H4 (cell line): ENCODE measurements at places on chromosomes 2 and 18. TPM values are rescaled to one million over a fixed set of nuclear protein-coding genes. Genes with fewer than 3 reads are reported as not detected.

Gene ALPP
- total RNA-seq = 1.4 and 1.5 TPM in 2 replicates

Gene TBR1
- total RNA-seq = 0.02 TPM in 1 of 2 replicates, not detected in the other

Gene IFIH1
- 15.8 and 18.6 TPM in 2 replicates for total RNA-seq

Gene TMEM200C
- 0.31 and 0.35 TPM in 2 replicates for total RNA-seq

Gene EPAS1
- 30.5 and 31.6 TPM in 2 replicates for total RNA-seq

Gene DNAH7
- 0.02 and 0.50 TPM in 2 replicates for total RNA-seq

Gene COA5
- total RNA-seq = 28.0 and 29.8 TPM in 2 replicates

Gene C1GALT1C1L
- 3.9 and 4.2 TPM in 2 replicates for total RNA-seq

Gene GPR45
- total RNA-seq = not detected in 2 replicates

Gene GNLY
- total RNA-seq = not detected in 2 replicates

Gene CCDC74B
- total RNA-seq = 13.7 and 49.5 TPM in 2 replicates

Gene GKN1
- total RNA-seq = not detected in 2 replicates

Gene CNDP1
- total RNA-seq = not detected in 2 replicates

Gene UGT1A10
- total RNA-seq = not detected in 2 replicates

Gene NEU2
- not detected in 2 replicates for total RNA-seq

Gene PLA2R1
- 0.06 TPM in 1 of 2 replicates, not detected in the other for total RNA-seq
